ENCODE measurements at places on chromosomes 6 and 20.

DNA sequence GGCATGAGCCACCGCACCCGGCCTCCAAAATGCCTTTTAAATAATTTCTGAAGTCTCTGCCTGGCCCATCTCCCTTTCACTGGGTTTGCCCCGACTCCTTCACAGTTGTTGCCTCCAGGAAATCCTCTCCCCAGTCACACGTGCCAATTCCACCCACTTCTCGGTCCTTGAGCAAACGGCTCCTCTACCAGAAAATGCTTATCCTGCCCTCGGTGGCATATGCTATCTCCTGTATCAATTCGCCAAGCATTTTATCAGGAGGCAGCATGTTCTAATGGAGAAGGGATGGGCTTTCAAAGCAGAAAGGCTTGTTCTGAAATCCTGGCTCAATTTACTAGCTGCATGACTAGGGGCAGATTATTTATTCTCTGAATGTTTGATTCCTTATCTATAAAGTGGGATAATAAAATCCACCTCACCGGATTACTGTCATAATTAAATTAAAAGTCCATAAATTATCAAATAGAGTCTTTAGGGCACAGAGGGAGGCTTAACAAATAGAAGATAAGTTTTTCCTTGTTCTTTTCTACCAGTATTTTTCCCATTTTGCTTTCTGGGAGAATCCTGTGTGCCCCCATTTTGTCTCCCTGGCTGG, 66.3 kb downstream of the PPP1R3G start:
- no peak for DNase-seq

GRCh38 chr6:313917-314316, 21.6 kb downstream of the DUSP22 start:
- DNase-seq = no peak

DNA sequence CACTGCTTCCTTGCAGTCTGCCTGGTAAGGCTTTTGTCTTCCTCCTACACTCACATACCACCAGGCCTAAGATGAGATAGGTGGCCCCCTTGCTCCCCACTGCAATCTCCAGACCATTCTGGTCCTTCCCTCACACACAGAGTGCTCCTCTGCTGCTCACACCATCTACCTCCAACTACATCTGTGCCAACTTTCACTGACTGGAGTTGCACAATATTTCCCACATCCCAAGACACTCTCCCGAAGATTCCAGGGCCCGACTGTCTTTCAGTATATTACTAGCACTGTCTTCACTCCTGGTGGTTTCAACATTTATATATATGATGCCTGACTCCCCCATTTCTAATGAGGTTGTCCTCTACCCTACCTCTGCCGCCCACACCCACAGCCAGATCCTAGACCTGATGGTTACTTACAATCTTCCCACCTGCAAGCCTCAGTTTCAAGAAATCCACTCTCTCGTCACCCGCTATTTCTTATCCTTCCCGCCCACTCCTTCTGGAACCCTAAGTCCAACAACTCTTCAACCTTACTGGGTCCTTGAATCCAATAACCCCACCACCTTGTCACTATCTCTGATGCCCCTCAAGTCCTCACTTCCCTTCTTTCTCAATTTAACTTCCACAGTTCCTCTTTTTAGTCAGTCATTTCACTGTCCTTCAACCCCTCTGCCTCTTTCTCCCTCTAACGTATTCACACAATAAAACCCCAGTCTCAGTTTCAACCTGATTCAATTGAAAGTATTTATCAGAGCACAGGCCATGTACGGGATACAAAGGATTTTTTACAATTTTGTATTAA, 21.6 kb downstream of the RALGAPA2 start:
- DNase-seq = no peak

- DNase-seq = no peak
Measured at GRCh38 chr6:17884498-17885478, 102.6 kb downstream of the KIF13A start.

GRCh38 chr6:90110971-90111370, 185.7 kb downstream of the BACH2 start:
- peak; percentile 56 for DNase-seq

- DNase-seq = no peak
Measured at GRCh38 chr6:79070206-79070825, 7.7 kb downstream of the PHIP start.

- no peak for DNase-seq
Measured at GRCh38 chr6:128063850-128064539, 163.1 kb upstream of the THEMIS start.

DNA sequence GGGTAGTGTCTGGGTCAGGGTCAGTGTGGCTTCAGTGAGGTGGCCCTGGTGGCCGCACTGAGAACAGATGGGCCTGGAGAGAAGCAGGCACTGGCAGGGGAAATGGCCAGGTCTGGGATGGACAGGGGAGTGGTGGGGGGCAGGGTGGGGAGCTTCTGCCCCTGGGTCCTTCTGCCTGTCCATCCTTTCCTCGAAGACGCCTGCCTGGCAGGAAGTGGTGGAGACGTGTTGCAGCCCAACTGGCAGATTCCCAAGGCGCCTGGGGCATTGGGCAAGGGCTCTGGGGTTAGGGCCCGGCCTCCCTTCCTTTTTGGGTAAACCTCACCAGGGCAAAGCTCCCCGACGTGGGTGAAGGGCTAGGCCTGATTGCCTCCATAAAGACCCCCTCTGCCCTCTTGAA, 10.4 kb downstream of the SRC start:
- DNase-seq = no peak

DNA sequence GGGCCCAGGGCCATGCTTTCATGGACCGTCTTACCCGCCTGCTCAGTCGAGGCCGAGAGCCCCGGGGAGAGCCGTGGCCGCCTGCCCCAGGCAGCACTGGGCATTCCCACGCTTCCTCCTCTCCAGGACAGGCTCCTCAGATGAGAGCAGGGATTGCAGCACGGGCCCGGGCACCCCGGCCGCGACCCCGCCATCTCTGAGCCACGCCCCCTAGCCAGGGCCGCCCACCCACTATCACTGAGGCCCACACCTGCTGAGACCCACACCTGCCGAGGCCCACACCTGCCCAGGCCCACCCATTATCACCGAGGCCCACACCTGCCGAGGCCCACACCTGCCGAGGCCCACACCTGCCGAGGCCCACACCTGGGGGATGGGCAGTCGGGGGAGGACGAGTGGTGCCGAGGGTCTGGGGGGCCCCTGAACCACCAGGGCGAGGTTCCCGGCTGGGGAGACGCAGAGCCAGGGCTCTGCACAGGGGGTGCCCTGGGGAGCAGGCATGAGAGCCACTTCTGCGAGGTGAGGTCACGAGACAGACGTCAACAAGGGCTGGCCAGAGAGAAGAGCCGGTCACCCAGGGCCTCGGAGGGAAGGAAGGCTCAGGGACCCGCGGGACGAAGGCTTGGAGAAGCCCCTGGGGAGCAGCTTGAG, 235.6 kb downstream of the ERMARD start:
- DNase-seq = no peak

- no peak for DNase-seq
Measured at GRCh38 chr20:2699775-2700413, 7.3 kb downstream of the EBF4 start.

GRCh38 chr6:3838992-3839867, 9.9 kb upstream of the FAM50B start:
- no peak for DNase-seq

- DNase-seq = peak; percentile 30
Measured at GRCh38 chr20:2865630-2866029, 7.7 kb upstream of the PTPRA start.

DNA sequence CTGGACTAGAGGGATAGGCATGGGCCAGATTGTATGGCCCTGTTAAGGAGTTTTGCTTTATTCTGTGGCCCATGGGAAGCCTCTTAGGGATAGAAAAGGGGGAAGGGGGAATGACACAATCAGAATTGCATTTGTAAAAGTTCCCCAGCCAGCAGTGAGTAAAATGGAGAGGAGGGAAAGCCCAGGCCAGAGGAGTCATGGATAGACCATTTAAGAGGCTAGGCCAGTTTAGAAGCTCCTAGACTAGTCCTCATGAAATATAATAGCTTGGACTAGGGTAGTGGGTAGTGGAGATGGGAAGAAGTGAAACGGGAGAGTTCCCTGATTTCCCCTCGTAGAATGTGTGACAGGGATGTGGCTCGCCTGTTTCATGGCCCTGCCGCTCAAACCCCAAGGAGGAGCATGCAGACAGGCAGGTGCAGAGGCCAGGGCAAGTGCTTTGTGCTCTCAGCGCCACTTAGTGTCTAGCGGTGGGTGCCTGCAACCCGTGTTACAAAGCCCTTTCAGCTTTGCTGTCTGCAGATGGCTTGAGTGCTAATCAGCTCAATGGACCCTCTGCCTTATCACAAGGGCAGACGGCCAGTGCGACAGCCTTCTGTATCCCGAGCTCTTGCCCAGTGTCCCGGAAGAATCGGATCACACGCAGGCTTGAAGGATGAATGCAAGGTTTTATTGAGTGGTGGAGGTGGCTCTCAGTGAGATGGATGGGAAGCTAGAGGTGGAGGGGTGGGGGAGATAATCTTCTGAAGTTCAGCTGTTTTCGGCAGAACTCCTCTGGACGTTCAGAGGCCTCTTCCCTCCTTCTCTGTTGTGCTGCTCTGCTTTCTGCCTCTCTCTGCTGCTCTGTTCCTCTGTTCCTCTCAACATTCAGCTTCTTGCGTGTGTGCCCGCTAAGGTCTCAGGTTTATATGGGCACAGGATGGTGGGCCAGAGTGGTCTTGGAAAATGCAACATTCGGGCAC, 141.1 kb downstream of the CEP57L1 start:
- no peak for DNase-seq

- DNase-seq = no peak
Measured at GRCh38 chr6:157613011-157613522, 210.0 kb upstream of the SNX9 start.

DNA sequence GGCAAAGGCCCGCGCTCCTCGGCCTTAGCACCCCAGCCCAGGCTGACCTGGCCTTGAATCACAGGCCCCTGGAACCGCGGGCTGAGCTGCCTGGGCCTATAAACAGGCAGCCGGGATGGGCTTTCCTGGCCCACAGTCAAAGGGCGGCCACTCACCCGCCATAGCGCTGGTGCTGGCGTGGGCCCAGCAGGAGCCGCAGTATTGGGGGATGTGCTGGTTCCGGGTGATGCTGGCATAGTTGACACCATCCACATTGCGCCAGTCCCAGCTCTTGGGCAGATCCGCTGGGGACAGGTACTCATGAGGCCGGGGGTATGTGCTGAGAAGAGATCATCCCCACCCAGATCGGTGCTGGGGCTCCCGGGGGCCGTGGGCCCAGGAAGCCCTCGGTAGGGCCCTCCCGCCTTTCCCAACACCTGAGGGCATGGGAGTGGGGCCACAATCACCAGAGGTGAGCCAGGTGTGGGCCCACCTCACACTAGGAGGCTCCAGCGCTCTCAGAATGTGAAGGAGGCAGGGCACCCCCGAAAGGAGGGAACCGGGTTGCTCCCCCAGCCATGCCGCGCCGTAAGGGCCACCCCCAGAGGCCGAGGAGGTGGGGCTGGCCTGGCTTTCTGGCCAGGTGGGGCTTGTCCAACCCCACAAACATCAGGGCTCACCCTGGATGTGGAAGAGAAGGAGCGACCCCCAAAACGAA, 739 bp downstream of the CTSZ start:
- DNase-seq = no peak

- no peak for DNase-seq
Measured at GRCh38 chr20:61053487-61053886, 198.6 kb upstream of the CDH4 start.

DNA sequence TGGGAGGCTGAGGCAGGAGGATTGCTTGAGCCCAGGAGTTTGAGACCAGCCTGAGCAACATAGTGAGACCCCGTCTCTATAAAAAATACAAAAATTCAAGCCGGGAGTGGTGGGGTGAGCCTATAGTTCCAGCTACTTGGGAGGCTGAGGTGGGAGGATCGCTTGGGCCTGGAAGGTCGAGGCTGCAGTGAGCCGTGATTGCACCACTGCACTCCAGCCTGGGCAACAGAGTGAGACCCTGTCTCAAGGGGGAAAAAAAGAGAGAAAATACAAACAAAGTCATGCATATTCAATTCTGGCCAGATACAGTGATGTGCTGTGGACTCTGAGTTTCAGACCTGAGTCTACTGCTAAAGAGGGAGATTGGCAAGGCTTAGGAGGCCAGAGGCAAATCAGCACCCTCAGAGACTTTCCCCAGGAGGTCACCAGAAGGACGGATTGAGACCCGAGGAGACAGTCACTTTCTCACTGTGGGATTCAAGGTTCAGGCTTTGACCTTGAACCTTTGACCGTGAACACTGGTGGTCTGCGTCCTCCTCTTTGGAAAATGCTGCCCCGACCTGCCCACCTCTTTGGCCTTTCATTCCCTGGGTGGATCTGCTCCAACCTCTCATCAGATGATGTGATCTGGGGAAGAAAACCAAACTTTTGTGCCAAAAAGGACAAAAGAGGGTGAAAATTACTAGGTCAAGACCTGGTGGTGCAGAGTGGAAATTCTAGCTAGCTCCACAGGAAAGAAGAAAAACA, 31.2 kb downstream of the TGM2 start:
- no peak for DNase-seq

- no peak for DNase-seq
Measured at GRCh38 chr6:139943391-139943790, 568.9 kb upstream of the CITED2 start.

DNA sequence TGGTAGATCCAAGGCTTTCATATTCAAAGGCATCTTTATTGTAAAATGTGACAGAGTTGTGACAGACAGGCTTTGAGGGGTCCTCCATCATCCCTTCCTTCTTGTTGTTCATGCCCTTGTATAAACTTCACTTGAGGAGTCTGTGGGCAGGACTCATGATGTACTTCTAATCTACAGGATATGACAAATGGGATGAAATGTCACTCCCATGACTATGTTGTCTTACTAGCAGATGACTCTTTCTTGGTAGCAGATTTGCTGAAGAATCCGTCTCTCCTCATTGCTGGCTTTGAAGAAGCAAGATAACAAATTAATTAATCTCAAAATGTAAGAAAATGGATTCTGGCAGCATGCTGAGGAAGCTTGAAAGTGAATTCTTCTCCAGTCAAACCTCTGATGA, 566.1 kb downstream of the TFAP2B start:
- DNase-seq = no peak

DNA sequence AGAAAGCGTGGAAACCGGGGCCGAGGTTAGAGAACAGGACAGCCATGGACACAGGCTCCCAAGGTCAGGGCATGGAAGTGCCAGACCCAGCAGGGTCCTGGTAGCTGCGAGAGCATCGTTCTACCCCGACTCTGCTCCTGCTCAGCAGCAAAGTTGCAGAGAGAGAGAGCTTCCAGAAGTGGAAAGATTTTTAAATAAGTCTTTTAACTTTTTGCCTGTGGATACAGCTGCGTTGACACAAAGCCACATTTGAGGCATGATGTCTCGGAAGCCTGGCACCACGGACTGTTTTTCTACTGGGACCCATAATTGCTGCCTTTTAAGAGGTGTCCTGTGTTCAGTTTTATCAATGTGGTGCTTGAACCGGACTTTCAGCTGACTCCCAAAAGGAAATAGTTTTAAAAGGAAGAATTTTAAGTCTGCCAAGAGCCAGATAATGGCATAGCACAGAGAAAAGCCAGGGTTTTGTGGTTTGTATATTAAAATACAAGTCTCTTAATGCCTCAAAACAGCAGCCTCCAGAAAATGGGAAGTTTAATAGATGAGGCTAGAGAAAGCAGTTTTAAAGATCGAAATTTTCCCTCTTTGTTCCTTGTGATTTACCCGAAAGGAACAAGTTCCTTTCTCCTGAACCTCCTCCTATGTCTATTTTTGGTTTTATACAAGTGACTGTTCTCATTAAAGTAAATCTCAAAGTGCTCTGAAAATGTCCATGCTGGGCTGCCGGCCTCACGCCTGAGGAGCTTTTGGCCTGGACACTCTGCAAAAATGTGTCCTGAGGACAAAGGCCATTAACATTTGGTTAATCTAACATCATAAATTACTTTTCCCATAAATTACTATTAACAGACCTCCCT, 91.5 kb downstream of the RIN2 start:
- DNase-seq = no peak
